Activated CD8-positive, alpha-beta T cell treated with anti-CD3 and anti-CD28 coated beads, Interleukin-2, amount 10 ng/mL, durations not matched to agents 7 days and 5 days (primary cell): ENCODE measurements at places on chromosomes 7 and 10.

GRCh38 chr7:127089146-127089545, 163.6 kb downstream of the GRM8 start:
- DNase-seq = no peak

GRCh38 chr10:20955355-20955893, 58.3 kb upstream of the NEBL start:
- no peak for DNase-seq

DNA sequence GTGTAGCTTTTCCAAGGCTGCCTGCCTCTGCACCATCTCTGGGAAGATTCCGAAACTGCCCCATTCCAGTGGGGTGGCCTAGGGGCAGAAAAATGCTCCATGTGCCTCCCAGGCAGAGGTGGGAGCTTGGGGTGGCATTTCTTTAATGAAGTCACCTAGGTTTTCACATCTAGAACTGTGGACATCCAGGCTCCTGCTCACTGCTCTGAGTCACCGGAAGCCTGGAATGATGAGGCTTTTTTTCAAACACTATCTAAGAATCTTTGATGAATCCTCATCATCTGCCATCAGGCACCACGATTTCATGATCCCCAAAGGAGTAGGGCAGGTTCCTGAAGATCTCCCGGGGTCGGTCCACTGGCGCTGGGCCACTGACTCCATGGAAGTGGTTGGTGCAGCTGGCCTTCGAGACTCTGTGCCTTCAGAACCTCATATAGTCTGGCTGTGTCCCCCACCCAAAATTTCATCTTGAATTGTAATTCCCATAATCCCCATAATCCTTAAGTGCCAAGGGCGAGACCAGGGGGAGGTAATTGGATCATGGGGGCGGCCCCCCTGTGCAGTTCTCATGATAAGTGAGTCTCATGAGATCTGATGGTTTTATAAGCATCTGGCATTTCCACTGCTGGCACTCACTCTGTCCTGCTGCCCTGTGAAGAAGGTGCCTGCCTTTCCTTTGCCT, 37.1 kb downstream of the MTURN start:
- DNase-seq = no peak

- no peak for DNase-seq
Measured at GRCh38 chr10:93773120-93773519, 15.4 kb downstream of the LGI1 start.

GRCh38 chr7:121440857-121441503, 44.9 kb upstream of the FAM3C start:
- DNase-seq = no peak
